ENCODE measurements at places on chromosomes 7 and 10. TPM values are rescaled to one million over a fixed set of nuclear protein-coding genes. Genes with fewer than 3 reads are reported as not detected.

The SPDYE11 gene
- total RNA-seq: not detected

The CHST15 gene
- 15.0 TPM for total RNA-seq

The ZCCHC24 gene
- 2.5 TPM for total RNA-seq

The FAM171A1 gene
- 11.4 TPM for total RNA-seq

The KIAA1217 gene
- total RNA-seq: 24.7 TPM

The CUX1 gene
- 31.5 TPM for total RNA-seq

The FMC1 gene
- total RNA-seq: 9.2 TPM

The PFKP gene
- 246 TPM for total RNA-seq

The IGF2BP3 gene
- total RNA-seq: 28.0 TPM

The SFR1 gene
- 9.4 TPM for total RNA-seq

The GRID2IP gene
- total RNA-seq: 0.21 TPM

The PPP1R3C gene
- total RNA-seq: 6.7 TPM

The OR2A7 gene
- total RNA-seq: 2.7 TPM

The SRRM3 gene
- total RNA-seq: 0.85 TPM

The FEZF1 gene
- total RNA-seq: not detected

The TACC2 gene
- 40.1 TPM for total RNA-seq

The GSTO1 gene
- 187 TPM for total RNA-seq

The LEP gene
- 0.28 TPM for total RNA-seq

The TMEM140 gene
- total RNA-seq: not detected

The MKX gene
- 0.05 TPM for total RNA-seq

The STK32C gene
- total RNA-seq: 7.7 TPM

The CFAP70 gene
- 0.42 TPM for total RNA-seq

The HOXA3 gene
- total RNA-seq: not detected

The EZH2 gene
- total RNA-seq: 10.3 TPM

The NXPH1 gene
- not detected for total RNA-seq

The CHCHD2 gene
- total RNA-seq: 665 TPM

The CAMK1D gene
- 7.1 TPM for total RNA-seq

The NEUROD6 gene
- not detected for total RNA-seq

The CDNF gene
- 0.21 TPM for total RNA-seq

Data from airway epithelial cell (primary cell).